ENCODE measurements at places on chromosomes 6 and 20.

DNA sequence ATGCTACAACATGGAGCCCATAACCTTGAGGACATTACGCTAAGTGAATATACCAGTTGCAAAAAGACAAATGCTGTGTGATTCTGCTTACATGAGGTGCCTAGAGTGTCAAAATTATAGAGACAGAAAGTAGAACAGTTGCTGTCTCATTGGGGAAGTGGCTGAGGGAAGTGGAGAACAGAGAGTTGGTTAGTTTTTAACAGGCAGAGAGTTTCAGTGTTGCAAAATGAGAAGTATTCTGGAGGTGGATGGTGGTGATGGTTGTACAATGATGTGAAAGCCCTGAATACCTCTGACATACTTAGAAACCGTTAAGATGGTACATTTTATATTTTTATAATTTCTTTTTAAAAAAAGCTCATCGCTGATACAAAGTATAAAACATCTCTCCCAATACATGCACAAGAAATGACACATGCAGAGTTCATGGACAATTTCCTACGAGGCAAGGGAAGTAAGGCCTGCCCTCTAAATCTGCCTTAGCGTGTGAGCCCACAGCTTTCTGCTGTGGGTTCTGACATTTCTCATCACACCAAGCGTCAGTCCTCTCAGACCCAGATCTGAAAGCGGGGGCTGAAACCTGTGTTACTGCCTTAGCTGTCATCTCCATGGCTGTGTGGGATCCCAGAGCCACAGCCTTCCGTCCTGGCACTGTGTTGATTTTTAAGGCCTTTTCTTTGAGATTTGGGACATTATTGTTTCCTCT, 126.0 kb downstream of the RNASET2 start:
- DNase-seq = no peak

- no peak for DNase-seq
Observed at GRCh38 chr6:158900663-158901312, 81.6 kb upstream of the EZR start.

DNA sequence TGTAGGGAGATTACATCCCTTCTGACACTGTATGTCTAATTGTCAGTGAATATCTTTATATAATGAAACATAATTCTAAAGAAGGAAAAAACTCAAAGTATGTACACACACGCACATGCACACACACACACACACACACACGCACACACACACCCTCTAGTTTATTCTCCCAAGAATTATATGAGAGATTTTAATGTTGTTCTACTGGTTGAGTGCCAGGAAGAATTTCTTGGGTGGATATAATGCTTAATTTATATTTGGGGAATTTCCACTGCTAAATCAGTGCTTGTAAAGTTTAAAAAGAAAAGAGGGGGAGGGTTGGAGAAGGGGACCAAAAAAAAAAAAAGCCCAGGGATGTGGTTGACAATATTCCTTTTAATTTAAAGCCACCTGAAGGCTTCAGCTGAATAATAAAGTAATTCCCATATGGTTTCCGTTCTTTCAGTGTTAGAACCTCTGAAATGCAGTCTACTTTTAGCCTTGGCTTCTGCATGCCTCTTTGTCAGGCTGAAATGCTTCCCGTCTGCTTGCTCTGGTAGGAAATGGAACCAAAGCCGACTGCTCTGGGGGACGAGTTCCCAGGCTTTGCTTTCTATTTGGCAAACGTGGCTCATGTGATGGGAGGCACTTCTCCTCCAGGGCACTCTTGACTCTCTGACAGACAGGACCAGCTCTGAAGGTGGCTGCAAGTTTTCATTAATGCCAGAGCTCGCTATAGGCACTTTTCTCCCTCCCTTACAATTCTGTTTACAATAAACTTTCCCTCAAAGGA, 225.4 kb downstream of the PRL start:
- DNase-seq = no peak

DNA sequence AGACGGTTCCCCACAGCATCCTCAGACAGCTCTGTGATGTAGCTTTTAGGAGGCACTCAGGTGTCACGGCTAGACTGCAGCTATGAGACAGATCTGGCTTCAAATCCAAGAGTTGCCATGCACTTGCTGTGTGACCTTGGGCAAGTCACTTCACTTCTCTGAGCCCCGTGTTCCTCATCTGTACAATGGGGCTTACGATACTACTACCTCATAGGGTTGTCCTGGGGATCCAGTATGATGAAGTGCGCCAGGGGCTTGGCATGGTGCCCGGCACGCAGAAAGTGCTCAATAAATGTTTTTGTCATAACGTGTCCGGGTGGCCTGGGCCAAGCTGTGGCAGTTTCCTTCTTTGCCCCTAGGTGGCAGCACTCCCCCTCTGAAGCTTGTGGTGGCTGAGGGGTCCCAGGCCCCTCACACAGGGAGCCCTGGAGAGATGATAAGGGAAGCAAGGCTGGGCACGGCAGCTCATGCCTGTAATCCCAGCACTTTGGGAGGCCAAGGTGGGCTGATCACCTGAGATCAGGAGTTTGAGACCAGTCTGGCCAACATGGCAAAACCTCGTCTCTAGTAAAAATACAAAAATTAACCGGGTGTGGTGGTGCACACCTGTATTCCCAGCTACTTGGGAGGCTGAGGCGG, 19.1 kb upstream of the CHMP4B start:
- DNase-seq = no peak

GRCh38 chr20:46400828-46401477, 5.5 kb downstream of the ELMO2 start:
- no peak for DNase-seq

DNA sequence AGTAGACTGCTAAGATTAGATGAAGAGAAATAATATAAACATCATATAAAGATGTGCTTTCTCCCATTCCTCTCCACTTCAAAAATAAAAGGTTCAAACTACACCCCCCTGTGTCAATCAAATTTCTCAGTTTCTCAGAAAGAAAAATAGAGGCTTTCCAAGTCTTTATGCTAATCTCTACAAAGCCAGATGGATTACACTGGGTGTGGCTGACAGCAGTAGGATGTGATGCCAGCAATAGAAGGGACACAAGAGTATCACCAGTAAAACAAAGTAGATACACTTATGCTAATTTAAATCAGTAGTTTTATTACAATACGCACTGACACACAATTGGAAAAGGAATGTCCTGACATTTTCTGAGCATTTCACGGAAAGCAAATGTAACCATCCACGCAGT, 353.4 kb downstream of the RNGTT start:
- no peak for DNase-seq

DNA sequence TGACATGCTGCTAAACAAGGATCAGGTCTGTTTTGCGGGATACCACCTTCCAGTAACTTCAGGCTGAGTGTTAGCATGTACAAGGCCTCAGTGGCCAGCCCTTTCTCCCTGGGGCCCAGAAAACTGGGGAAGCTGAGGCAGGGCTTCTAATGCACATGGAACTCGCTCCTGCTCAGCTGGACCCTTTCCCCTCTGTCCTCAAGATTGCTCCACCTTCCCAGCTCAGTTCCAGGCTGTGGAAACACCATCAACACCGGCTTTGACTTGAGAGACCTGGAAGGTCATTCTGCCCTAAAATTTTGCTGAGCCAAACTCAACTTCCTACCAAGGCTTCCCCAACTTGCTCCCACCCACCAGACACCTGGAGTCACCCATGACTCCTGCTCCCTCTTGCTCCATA, 4.2 kb upstream of the BLCAP start:
- DNase-seq = no peak

DNA sequence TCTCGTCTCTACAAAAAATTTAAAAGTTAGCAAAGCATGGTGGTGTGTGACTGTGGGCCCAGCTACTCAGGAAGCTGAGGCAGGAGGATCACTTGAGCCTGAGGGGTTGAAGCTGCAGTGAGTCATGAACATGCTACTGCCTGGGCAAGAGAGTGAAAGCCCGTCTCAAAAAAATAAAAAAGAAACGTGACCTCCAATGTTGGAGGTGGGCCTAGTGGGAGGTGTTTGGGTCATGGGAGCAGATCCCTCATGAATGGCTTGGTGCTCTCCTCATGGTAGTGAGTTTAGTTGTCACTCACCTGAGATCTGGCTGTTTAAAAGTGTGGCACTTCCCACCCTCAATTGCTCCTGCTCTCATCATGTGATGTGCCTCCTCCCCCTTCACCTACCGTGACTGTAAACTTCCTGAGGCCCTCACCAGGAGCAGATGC, 24.3 kb downstream of the RBL1 start:
- no peak for DNase-seq

DNA sequence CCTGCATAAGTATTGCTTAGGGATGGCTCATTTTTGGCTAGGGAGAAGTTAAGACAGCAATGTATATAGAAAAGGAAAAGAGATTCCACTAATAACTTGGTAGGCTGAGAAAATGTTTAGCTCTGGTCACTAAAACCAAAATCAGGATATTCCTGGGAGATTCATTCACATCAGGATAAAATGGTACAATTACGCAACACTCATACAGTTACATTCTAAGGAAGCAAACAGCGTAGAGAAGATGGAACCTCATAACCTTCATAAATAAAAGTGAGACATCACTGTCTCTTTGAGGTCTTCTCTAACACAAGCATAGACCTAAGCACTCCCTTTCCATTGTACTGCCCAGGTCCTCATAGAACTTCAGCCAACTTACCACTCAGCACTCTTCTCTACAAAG, 295.7 kb upstream of the RUNX2 start:
- no peak for DNase-seq

GRCh38 chr20:50332491-50332980, 141.9 kb downstream of the CEBPB start:
- DNase-seq = no peak

- no peak for DNase-seq
Observed at GRCh38 chr20:63843778-63844177, 12.7 kb upstream of the ZBTB46 start.

GRCh38 chr20:62834967-62835730, 18.3 kb downstream of the COL9A3 start:
- DNase-seq = no peak

DNA sequence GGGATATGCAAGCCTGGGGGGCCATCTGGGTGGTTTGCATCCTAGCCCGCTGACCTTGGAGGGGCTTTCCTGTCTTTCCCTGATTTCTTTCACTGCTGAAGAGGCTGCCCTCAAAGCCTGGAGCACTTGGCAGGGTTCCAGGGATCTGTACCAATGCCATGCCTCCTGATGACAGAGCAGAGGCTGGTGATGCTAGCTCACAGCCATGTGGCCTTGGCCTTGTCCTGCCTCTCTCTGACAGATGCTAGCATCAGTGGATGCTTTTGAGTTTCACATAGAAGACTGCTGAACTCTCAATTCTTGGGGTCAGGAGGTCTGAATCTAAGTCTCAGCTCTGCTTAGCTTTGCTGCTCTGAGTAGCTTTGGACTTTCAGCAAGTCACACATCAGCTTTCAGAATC, 21.9 kb upstream of the RREB1 start:
- DNase-seq = no peak

- no peak for DNase-seq
Observed at GRCh38 chr20:46439837-46440236, 33.4 kb upstream of the ELMO2 start.

DNA sequence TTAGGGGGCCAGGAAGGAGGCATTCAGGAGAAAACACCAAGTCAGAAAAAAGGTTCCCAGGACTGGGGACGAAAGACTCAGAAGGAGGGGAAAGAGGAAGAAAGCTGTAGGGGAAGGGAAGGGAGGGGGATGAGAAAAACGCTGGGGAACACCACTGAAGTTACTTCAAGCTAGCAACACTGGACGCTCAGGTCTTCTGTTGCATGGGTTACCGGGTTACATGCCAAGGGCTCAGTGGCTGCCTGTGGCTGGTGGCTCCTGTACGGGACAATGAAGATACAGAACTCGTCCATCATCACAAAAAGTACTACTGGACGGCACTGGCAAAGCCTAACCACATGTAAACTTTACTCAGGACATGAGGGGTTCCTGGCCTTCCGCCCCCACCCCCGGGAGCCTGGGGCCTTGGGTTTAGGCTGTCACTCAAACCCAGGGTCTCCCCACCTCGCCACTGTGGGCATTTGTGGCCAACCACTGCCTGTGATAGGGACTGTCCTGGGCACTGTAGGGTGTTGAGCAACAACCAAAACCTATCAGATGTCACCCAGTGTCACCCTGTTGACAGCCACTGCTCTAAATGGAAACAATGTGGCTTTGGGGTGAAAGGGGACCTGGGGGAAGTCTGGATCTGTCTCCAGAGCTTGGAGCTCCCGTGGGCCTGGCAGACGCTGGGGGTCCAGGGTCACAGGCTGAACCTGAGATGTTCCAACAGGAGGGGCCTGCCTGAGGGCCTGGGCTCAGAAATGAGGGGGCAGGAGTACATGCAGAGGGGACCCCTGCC, 40.3 kb upstream of the CD93 start:
- DNase-seq = no peak

- no peak for DNase-seq
Observed at GRCh38 chr6:106508834-106509233, 120.5 kb downstream of the RTN4IP1 start.

DNA sequence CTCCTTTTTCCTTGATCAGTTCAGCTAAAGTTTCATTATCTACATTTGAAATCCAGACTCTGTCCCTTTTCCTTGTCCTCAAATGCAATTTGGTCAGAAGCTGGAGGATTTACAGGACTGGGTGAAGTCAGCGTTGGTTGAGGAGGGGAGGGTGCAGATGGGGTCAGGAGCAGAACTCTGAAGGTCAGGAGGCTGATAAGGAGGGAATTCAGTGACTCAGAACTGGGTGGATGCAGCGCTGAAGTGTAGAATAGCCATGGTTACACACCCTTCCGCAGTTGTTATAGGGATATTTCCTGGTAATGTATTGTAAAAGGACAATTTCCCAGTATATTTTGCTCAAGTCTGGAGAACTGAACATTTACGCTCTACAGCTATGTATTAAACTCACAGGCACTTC, 133.1 kb upstream of the FOXA2 start:
- no peak for DNase-seq

- DNase-seq = no peak
Observed at GRCh38 chr20:47479506-47479905, 22.2 kb upstream of the NCOA3 start.

GRCh38 chr20:52529826-52530225, 338.2 kb upstream of the ZFP64 start:
- no peak for DNase-seq

GRCh38 chr20:50133474-50134217, 19.9 kb downstream of the PEDS1 start:
- no peak for DNase-seq

GRCh38 chr6:149063468-149063867, 254.0 kb upstream of the TAB2 start:
- no peak for DNase-seq

GRCh38 chr6:129744201-129744879, 34.4 kb upstream of the ARHGAP18 start:
- DNase-seq = no peak

DNA sequence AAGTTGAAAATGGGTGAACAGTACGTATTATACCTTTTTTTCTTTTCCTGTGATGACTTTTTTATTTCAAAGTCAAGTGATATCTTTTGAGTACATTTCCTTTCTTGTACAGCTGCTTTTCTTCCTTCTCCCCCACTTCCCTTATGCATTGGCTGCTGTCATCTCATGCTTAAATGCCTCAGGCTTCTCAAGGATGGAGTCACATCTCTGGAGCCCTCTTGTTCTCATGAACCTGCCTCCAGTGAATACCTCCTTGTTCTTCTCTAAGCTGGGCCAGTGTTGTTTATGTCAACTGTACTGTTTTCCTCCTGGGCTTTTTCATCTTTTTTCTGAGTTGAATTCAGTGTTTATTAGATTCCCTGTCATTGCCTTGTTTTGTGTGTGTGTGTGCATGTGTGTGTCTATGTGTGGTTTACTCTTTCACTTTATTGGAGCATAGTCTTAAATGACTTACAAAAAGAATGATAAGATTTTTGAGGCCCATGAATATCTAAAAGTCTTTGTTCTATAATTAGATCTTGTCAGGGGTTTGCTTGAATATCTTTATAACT, 23.6 kb downstream of the STXBP5 start:
- no peak for DNase-seq

Measured in right renal pelvis (tissue), 4 donors.